Mesothelial cell of epicardium (in vitro differentiated cells): ENCODE measurements at places on chromosomes 7 and 10.

DNA sequence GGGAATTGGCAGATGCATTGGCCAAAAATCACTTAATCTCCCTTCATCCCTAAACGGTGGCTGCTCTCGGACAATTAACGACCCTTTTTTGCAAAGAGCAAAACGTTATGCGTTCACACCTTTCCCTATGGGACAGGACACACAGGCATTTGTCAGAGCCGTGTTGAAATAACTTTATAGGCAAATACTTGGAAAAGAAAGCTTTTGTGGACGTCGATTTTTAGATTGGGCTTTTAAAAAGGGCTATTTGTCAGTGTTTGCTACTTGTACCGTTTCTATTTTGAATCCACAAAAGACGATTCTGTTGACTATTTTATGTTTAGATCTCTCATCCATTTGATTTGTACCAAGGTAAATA, 245.6 kb downstream of the SLC25A13 start:
- DNase-seq: no peak

DNA sequence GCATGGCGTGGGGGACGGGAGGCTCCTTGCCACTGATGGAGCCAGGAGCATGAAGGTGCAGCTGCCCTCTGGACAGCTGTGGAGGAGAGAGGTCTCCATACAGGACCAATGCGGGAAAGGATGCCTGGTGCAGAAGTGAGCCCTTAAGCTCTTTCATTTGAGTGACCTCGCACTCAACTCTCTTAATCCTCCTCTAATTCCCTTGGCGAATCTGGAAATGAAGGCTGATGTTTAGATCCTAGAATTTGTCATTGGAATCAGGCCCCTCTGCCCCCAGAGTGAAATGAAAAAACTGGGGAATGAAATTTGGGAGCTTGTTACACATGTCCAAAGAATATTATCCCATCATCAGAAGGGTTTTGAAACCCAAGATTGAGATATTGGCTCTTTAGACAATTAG, 639.5 kb downstream of the LRMDA start:
- DNase-seq: no peak

DNA sequence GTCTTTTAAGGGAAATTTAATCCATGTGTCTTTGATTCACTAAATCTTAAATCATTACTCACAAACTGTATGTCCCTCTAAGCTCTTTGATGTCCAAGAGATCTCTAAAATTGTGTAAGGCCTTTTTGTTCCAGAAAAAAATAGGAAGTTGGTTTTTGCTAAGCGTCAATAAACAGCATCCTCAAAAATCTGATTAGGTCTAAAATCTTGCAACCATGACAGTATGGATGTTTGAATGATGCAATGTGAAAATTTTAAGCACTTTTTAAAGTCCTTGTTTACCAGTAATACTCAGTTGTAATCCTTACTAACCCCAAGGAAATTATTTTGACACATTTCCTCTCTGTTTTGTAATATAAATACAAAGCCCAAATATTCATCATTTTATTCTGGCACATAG, 6.8 kb downstream of the MET start:
- no peak for DNase-seq

DNA sequence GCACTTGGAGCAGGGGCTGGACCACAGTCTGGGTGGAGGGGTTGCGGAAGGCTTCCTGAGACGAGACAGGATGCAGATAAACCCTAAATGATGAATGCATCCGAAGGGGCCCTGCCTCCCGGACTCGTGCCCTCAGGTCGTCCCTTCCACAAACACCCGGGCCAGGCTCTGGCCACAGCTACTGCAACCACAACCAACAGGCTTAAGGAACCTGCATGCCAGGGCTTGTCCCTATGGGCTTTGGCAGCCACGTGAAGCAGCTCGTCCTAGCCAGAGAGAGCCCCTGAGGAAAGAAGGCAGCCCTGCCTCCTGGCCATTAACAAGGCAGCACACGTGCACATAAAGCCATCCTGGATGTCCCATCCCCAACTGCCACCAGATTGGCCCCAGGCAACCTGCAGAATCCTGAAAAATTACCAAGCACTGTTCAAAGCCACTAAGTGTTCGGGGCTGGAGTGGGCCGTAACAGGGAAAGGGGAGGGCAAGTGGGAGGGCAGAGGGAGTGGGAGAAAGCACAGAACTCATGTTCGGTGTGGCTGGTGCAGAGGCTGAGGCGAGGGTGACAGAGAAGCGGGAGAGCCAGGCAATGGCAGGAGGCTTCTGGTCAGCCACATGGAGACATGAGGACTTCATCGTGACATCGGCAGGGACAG, 62.7 kb downstream of the MAD1L1 start:
- DNase-seq: no peak

DNA sequence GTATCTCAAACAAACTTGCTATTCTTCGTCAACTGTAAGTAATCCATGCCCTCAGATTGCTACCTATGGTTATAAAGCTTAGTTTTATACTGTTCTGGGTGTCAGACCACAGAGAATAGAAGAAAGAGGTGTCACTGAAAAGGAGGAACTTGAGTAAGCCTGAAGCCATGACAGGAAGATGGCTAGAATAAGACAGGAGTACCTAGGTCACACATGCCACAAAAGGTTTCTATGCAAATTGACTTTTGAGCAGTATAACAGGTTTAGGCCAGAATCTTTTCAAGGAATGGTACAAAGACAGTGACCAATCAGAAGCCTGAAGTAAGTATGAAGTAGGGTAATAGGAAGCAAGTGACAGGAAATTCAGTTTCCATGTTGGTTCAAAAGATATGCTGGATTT, 23.5 kb downstream of the FBXW4 start:
- no peak for DNase-seq

- DNase-seq: no peak
These were observed 43.8 kb downstream of the SPOCK2 start for GRCh38 chr10:72044417-72045041.

- no peak for DNase-seq
These were observed 176.5 kb downstream of the EBF3 start for GRCh38 chr10:129787557-129787956.

- DNase-seq: no peak
These were observed 304.4 kb upstream of the LYZL1 start for GRCh38 chr10:28984431-28984830.

DNA sequence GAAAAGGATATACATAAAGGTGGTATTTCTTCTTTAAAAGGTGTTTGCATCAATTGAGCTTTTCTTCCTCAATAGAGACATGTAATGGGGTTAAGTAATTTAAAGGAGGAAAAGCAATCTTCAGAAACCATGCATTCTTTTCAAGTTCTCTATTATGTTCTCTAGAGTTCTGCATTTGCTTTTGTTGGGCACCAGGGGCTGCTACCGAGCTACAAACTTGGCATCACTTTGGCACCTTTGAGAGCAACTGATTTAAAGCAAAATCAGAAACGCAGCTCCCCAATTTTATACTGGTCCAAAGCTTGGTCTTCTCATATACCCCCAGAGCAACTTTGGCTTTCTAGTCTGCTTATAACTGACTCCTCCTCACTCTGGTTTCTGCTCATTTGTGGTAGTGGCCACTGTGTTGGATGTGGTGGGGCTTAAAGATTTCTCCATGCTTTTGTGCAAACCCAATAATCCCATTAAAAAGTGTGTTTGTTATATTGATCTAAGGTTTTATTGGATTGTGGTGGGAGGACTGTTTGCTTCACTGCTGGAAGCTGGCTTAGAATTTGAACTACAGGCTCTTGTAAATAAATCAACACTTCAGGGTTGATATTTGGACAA, 712.1 kb downstream of the PHTF2 start:
- no peak for DNase-seq

DNA sequence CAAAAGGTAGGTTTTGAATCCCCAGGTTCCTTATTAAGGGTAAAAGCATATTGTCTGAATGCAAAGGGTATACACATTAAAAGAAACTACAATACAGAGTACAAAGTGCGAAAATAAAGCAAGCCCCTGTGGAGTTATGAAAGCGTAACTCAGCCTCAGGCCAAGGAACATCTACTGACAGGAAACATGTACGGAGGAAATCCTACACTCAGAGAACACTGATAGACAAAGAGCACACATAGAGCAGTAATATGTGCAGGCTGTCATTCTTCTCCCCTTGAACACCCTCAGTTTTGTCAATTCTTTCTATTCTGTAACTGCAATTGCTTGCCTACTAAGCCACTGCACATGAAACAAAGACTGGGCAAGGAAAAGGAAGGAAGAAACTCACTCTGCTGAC, 150.2 kb downstream of the DGKB start:
- no peak for DNase-seq

DNA sequence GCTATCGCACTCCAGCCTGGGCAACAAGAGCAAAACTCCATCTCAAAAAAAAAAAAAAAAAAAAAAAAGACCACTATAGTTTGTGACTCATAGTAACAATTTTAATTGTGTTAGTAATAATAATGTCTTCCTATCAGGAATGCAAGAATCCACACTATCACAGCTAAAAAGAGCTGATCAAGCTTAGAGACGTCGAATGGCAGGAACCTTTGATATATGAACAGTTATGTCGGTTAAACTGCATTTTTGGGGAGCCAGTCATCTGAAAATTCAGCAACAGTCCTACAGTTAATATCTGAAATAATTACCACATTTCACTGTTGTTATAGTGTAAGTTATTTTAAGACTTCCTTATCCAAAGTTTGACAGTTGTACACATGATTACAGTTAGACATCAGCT, 8.8 kb downstream of the PHYH start:
- no peak for DNase-seq

GRCh38 chr10:49572594-49573114, 33.7 kb upstream of the ERCC6 start:
- no peak for DNase-seq

GRCh38 chr10:89019569-89020327, 29.1 kb downstream of the FAS start:
- no peak for DNase-seq

GRCh38 chr10:116771959-116772585, 29.7 kb upstream of the HSPA12A start:
- DNase-seq: no peak

- DNase-seq: no peak
These were observed 55.2 kb upstream of the C10orf71 start for GRCh38 chr10:49243610-49244283.

GRCh38 chr10:94363251-94363565, 469 bp upstream of the NOC3L start:
- DNase-seq: no peak

DNA sequence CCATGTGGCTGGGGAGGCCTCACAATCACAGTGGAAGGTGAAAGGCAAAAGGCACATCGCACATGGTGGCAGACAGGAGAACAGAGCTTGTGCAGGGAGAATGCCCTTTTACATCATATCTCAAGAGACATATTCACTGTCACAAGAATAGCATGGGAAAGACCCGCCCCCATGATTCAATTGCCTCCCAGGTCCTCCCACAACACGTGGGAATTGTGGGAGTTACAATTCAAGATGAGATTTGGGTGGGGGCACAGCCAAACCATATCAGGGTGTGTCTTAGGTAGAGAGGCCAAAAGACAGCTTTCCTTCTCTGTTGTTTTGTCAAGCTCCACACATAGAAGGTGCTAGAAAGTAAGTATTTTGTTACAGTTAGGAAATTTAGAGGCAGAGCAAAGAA, 20.8 kb upstream of the SLC26A5 start:
- DNase-seq: no peak

DNA sequence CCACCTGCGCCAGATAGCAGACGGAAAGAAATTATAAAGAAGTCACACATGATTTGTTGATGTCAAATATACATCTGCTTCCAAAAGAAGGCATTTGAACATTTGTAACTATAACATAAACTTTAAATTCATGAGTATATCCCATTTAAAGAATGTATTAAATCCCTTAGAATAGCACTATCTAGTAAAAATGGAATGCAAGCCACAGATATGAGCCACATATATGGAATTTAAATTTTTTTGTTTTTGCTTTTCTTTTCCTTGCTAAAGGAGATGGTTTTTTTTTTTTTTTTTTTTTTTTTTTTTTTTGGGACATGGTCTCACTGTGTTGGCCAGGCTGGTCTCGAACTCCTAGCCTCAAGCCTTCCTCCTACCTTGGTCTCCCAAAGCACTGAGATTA, 730.8 kb downstream of the PHTF2 start:
- DNase-seq: no peak

DNA sequence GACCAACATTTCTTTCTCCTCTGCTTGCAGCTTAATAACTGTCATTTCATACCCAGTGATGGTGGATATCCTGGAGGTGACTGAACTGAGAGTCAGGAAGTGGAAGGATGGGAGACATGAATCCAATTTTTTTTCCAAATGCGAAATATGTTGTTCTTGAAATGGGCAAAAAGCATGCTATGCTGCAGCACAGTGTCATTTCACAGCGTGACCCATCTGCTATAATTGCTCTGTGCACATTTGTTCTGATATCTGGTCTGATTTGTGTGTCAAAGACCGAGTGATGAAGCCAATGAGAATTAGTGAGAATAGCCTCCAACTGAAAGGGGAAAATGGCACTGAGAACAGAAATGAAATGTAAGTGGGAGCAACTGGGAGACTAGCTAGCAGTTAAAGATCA, 329.6 kb upstream of the PHYHIPL start:
- DNase-seq: no peak
